Ovary (tissue), 10 donors: ENCODE measurements at places on chromosomes 7 and 10. TPM values are rescaled to one million over a fixed set of nuclear protein-coding genes. Genes with fewer than 3 reads are reported as not detected.
A peak's percentile ranks its signal among the peaks of the same experiment; 100 is the strongest.

DNA sequence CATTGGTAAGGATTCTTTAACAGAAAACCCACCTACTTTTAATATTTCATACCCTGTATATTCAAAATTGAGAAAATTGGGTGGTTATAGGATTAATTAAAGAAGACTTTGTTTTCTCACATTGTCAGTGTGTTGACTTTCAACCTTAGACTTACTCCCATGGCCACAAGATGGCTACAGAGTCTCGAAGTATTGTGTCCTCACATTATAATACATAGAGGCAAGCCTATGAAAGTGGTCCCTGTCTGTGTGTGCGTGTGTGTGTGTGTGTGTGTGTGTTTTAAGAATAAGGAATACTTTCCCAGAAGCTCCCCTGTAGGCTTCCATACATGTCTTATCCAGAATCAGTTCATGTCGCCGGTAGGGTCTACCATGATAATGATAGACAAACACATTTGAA, 180.0 kb downstream of the PHF14 start:
- no peak for DNase-seq

GRCh38 chr10:97270523-97271154, 21.8 kb downstream of the ARHGAP19 start:
- no peak for DNase-seq

DNA sequence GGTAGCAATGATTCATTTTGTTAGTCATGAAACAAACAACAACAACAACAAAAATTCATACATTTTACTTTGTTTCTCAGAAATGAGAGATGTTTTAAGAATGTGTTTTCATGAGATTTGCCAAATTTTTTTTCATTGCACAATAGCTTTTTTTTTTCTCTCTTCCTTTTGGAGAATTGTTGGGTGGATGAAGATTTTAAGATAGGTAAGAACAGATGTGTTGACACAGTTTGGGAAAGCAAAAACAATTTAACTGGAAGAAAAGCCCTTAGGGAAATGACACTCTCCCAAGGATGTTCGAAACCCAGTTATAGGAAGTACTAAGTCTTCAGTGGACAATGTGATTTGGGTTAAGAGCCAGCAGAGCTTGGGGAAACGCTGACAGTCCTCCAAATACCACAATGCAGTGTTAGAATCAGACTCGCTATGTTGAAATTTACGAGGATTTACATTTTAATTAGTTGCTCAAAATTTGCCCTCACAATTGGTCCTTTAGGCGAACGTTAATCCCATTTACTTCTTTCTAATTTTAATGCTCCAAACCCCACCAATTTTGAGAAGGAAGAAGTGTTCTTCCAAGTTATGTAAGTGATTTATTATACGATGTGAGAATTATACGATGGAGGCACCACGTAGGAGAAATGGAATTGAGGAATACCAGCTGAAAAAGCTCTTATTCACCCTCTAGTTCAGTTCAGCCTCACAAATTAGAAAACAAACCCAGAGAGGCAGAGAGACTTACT, 61.2 kb downstream of the HHEX start:
- no peak for DNase-seq

DNA sequence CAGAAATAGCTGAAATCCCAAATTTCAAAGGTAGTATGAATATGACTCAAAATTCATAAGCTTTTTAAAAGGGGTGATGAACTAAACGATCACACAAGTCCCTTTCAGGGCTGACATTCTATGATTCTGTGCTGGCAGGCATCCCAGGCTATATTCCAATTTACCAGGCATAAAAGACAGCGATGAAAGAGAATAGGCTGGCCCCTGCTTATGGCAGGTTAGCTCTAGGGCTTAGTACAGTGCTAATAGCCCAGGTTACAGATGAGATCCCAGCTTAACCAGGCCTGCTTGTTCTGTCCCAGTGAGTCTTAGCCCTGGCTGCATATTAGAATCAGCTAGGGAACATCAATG, 56.4 kb downstream of the CDHR3 start:
- no peak for DNase-seq

- peak; percentile 36 for DNase-seq
These were observed 121.6 kb upstream of the ZNF92 start for GRCh38 chr7:65251851-65252620.

DNA sequence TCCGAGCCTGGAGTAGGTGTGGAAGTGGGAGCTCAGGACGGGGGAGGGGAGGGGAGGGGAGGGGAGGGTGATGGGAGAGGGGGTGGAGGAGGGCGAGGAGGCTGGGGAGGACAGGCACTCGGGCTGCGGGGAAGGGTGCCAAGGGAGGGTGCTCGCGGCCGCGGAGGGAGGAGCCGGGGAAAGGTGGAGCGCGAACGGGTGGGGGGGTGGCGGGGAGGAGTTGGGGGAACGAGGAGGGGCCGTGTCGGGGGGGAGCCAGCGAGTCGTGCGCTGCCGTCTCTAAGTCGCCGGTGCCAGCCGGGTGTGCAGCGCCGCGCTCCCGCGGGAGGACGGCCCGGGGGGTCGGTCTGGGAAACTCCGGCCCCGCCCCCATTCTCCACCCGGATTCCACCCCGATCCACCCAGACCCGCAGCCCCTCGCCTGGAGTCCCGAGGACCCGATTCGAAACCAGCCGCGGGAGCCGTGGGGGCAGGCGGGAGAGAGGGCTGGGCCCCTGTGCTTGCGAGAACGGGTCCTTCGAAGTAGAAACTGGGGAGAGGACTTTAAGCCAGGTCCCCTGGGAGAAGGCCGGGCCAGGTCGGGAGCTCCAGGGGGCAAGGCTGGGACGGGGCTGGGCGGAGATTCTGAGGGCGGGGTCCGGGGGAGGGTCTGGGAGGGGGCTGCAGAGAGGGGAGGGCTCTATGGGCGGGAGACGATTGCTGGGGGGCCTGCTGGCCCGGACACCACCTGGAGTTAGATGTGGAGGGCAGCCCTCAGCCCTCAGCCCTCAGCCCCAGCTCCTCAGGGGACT, at the start of gene ZNF467:
TSS of gene ZNF467 (minus strand) at position 143 of the 791 bp plus-strand sequence. CDS start 2,556 bp downstream, outside the sequence.
- peak; percentile 84 for DNase-seq

GRCh38 chr7:7706101-7706511, 12.3 kb downstream of the RPA3 start:
- no peak for DNase-seq

DNA sequence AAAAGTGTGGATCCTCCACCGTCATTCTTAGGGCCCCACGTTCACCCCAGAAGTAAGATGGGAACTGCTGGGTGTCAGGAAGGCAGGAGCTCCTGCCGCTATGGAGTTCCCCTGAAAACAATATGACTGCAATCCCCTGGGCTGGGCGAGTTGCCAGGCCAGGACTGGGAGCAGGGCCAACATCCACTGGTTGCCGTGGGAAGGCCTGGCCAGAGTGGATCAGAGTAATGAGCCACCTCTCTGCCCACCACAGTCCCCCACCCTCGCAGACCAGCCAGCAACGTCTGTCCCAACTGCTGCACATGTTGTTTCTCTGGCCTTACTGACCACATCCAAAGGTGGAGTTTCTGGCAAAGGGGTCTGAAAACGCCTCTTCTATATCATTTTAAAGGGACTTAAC, 86.6 kb downstream of the STRA8 start:
- DNase-seq = peak; percentile 74

DNA sequence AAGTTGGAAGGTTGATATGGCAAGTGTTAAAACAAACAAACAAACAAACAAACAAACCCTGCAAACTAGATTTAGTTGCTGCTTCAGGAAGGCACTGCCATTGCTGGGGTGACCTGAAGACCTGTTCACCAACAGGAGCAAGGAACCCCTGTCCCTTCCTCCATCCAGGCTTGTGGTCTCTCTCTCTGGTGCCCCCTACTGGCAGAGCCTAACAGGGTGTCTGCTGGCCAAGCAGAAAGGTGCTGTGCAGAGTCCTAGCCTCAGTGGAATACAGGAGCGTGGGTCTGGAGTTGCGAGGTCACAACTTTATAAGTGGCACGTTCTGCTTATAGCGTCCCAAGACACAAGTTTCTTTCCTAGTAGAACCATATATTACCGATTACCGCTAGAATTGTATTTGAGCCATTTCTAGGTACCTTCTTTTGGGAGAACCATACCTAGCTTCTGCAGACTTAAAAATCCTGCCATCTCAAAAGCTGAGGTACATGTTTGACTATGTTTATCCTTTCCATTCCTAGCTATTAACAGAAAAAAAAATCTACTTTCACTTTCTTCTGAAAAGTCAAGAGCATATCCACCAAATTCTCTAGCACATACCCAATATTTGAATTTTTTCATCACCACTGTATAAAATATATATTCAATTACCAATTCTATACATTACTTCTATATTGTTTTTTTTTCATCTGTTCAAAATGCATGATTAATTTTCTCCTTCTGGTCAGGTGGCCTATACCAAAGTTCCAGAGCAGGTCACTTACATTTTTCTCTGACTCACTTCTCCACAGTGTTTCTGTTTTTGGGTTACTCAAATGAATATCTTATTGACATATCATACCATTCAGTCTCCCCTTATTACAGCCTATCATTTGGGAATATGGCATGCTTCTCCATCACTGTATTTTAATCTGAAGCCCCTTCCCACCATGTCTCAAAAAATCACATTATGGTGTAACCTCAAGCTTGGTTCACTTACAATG, 29.1 kb upstream of the CALD1 start:
- DNase-seq = peak; percentile 45

- DNase-seq = no peak
These were observed 213.6 kb downstream of the FAM107B start for GRCh38 chr10:14560791-14561765.

DNA sequence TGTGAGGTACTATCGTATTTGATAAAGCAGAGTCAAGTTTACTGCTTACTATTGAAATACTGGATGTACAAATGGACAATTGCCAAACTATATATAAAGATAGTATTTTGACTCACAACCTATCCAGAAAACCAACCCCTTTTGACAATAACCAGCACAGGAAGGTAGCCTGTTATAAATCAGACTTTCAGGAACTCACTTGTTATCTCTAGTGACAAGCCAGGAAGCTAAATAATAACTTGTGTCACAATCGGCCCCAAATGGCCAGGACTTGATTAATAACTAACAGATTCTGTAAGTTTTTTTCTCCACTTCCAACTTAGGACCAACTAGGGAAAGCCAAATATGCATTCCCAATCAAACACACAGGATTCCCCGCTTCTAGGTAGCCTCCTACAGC, 38.8 kb upstream of the SLC35G1 start:
- DNase-seq = no peak

- DNase-seq = no peak
These were observed 92.6 kb downstream of the OAT start for GRCh38 chr10:124325998-124326636.

DNA sequence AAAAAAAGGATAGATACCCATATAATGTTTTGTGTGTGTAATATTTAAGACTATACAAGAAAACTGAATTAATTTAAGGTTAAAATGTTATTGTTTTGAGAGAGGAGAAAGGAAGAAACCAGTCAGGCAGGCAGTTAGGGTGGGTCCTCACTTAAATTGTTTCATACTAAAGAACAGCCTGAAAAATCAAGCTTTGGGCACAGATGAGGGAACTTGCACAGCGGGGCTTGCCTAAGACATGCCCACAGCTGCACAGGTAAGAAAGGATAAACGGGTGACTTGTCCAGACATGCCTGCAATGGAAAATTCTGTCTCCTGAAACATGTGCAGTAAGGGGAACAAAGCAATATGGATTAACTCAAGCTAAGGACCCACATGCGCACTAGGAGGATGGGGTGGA, 158.4 kb downstream of the BBS9 start:
- no peak for DNase-seq

GRCh38 chr7:7698930-7699329, 19.5 kb downstream of the RPA3 start:
- DNase-seq = no peak

DNA sequence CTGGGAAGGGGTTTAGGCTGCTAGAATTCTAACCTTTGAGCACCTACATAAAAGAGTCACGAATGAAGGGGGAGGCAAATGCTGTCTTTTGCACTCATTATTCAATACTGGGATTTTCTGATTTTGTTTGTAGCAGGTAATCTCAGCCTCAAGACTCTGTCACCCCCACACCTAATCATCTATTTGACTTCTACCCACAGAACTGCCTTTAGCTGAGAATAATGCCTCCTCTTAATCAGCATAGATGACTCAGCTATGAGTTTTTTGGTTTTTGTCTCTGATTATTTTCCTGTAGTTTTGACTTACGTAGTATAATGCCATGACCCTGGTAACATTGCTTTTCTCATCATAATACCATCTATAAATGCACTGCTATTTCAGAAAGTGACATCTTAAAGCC, 42.7 kb upstream of the CACNB2 start:
- no peak for DNase-seq

DNA sequence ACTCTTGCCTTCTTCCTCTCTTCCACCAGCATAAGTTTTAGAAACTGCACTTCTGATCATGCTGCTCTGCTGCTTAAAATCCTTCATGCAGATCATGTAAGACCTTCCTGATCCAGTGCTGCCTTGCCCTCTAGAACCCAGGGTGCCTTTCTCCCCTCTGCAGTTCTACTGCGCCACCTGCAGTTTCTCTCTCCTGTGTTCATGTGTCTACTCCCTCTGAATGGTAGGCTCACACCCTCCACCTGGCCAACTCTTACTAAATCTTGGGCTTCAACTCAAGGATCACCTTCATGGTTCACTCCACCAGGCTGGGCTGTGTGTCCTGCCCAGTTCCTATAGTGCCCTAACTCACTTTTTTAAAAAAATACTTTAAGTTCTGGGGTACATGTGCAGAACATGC, 174.6 kb upstream of the ITGB1 start:
- no peak for DNase-seq

- no peak for DNase-seq
These were observed 3.3 kb downstream of the TSGA13 start for GRCh38 chr7:130683026-130683425.

DNA sequence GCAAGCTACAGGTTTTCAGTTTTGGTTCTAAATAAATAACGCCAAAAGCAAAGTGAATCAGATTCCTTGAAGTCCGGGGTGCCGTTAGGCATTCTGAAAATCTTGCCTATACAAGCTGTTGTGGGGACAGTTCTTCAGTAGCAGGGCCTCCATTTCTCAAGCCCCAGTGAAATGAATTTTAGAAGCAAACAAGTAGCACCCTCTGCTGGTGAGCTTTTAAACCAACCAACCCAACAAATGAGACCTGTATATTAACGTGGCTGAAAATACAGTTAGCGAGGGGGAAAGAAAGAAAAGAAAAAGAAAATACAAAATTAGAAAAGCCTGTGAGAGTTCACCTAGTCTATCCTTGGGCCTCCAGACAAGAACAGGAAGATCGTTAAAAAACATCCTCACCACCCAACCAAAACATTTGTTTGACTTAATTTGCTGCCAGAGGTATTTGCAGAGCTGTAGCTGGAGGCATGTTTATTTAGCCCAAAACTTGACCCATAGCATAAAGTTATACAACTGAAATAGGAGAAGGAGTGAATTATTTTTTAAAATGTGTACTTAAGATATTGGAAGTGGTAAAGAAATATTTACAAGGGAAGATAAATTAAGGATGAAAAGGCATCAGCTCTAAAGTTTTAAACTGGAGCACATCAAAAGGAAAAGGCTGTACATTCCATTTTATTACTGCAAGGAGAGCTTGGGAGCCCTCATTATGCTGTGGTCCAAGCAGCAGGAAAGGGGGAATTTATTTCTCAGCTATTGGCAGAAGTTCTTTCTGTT, 98.9 kb downstream of the DYNC1I1 start:
- peak; percentile 53 for DNase-seq

- DNase-seq = no peak
These were observed 40.4 kb downstream of the HACD1 start for GRCh38 chr10:17576768-17577167.

- no peak for DNase-seq
These were observed 8.4 kb downstream of the RARRES2 start for GRCh38 chr7:150332852-150333635.

Gene SFTPA1
- polyA plus RNA-seq = not detected

Gene PKD2L1
- polyA plus RNA-seq = 2.5 TPM

Gene SH2D4B
- polyA plus RNA-seq = 0.10 TPM

Gene GIMAP7
- polyA plus RNA-seq = 30.3 TPM

Gene ZP3
- polyA plus RNA-seq = 12.7 TPM
